ENCODE measurements at places on chromosomes 12 and 14.

DNA sequence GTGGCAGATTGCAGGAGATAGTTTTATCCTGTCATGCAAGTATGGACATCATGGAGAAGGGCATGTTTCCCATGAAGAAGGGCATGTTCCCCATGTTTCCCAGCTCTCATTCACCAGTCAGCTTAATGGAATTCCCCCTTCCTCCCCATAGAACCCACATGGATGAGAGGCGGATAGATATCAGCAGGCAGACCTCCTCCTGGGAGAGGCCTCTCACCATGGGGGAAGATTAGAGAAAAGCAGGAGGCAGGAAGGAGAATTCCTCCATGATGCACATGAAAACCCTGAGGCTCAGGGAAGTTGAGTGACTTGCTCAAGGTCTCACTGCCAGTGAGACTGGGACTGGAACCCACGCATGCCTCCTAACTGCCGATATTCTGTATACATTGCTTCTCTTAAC, 92.9 kb upstream of the FOXN3 start:
- no peak for DNase-seq

DNA sequence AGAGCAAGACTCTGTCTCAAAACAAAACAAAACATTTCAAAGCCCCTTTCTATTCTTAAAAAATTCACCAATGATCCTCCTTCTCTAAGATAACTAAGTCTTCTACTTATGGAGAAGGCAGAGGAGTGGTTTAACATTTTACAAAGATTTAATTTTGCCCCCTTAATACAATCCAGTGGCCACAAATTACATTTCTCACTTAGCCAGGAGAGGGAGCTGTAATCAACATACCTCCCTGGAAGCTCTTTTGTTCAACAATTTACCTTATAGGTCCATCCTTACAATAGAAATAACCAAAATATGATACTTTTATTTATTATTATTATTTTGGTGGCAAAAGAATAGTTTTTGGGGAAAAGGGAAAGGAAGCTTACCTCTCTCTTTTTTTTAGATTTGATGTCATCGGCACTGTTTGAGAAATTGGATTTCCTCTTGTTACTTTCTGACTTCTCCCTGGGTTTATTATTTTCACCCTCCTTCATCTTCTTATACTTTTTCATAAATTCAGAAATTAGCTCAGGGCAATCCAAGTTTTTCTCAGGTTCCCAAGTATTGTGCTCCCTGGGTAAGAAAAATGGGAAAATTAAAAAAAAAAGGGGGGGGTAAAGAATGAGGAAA, 28.1 kb downstream of the CBX5 start:
- no peak for DNase-seq

- no peak for DNase-seq
Measured at GRCh38 chr12:53231671-53231920, 413 bp downstream of the RARG start.

GRCh38 chr12:131345521-131346436, 365.1 kb upstream of the SFSWAP start:
- no peak for DNase-seq

- no peak for DNase-seq
Measured at GRCh38 chr12:111120578-111120977, 200.2 kb upstream of the MYL2 start.

DNA sequence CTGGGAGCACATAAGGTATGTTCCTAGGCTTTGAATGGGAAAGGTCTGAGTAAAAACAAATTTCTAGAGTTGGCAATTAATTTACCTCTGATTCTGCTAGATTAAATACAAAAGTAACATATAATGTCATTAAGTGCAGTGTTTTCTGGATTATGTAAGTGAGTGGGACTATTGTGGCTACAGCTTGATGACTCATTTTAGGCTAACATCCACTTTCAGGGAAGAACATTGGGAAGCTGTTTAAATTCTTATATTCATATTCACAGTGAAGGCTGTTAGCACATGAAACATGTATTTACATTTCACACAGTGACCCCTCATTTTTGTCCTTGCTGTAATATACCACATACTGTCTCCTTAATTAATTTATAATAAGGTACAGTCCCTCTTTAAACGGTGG, 13.2 kb upstream of the BMAL2 start:
- DNase-seq, result no peak

- no peak for DNase-seq
Measured at GRCh38 chr14:34436118-34436905, 25.7 kb downstream of the SPTSSA start.

GRCh38 chr14:53458368-53458814, 305.3 kb upstream of the DDHD1 start:
- DNase-seq, result no peak

GRCh38 chr14:50020799-50021198, 95.6 kb downstream of the VCPKMT start:
- no peak for DNase-seq

DNA sequence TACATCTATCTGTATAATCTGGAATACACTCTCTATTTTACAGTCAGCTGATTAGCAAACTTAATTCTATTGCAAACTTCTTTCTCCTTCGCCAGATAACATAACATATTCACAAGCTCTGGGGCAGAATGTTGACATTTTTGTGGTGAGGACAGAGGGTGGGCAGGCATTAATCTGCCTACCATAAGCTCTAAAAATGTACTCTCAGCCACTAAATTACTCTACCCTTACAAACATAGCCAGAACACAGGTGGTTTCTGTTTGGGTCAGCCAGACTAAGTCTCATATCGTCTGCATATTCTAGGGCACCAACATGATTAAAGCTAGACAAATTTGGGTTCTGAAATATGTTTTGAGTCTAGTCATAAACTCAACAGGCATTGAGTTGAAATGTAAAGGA, 90.1 kb downstream of the SLC6A15 start:
- DNase-seq, result no peak

GRCh38 chr12:97267594-97268202, 194.9 kb upstream of the RMST start:
- no peak for DNase-seq

- DNase-seq, result no peak
Measured at GRCh38 chr12:123085730-123086487, 65.0 kb downstream of the PITPNM2 start.

DNA sequence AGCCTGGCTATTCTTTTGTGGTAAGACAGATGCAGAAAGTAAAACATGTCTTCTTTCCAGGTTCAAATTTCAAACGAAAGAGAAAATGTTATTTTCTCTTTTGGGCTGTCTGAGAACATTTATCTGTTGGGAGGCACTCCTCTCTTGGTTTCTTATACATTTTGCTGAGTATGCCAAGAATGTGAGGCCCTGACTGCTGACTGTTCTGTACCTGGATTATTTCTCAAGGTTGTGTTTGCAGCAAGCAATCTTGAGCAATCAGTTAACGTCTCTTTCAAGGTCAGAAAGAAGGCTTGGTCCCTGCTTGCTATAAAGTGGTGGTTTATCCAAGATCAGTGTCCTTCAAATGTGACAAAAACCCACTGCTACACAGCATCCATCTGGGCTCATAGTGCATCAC, 9.8 kb downstream of the SSTR1 start:
- no peak for DNase-seq

- DNase-seq, result no peak
Measured at GRCh38 chr12:21483531-21483930, 17.9 kb downstream of the RECQL start.

DNA sequence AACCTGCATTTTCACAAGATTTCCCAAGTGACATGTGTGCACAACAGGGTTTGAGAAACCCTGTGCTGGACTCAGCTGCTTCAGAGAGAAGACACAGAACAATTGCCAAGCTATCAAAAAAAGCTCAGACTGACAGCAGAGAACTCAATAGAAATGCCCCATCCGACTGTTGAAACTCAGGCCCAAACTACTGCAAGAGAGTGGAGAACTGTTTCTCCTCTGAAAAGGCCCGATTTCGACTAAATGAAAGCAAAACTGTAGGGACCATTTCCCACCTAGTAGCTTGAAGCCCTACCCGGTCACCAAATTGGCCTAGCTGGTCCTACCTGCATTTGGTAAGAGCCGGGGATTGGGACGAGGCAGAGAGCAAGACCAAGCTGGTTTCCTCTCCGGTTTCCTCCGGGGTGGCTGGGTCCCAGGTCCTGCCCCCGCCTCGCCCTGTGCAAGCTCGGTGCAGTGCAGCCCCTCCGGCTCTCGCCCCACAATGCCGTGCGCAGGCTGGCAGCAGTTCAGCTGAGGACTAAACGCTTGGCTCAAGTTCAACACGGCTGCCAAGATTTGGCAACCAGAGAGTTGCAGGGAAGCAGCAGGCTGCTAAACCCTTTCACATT, 1180.6 kb downstream of the VRK1 start:
- DNase-seq, result peak; percentile 57

GRCh38 chr14:55884819-55885218, 233.4 kb upstream of the PELI2 start:
- no peak for DNase-seq

DNA sequence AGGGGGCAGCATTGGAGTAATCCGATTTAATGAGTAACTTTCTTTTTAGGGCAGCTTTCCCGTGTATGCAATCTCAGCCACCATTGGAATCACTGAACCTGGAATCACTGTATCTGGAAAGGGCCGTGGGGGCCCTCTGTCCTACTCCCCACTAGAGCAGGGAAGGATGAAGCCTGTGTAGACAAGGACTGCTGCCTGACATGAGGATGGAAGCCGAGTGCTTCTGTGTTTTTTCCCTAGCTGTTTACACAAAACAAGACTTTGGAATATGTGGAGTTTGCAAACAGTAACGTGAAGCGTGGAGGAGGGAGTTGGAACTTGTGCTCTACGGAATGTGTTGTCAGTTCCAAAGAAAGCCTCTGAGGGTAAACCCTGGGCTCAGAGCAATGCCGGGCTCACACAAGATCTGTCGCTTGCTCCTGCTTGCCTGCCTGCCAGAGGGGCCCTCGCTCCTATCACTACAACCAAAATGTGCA, 32.4 kb upstream of the HDAC7 start:
- DNase-seq, result no peak

DNA sequence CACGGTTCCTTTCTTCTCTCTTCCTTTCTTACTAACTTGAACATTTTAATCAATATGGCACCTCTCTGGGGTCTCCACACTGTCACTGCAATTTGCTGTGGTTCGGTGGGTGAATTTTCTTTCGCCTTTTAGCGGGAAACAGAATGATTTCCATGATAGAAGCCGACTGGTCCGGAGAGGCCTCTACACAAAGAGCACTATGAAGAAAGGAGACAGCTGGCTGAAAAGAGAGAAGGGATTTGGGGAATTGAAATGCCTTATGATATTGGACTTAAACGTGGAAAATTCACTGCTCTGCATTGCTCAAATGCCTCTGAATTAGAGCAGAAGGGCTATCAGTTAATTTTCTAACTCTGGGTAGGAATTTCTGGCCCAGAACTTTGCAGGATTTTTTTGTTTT, 55.9 kb downstream of the KCNA5 start:
- no peak for DNase-seq

DNA sequence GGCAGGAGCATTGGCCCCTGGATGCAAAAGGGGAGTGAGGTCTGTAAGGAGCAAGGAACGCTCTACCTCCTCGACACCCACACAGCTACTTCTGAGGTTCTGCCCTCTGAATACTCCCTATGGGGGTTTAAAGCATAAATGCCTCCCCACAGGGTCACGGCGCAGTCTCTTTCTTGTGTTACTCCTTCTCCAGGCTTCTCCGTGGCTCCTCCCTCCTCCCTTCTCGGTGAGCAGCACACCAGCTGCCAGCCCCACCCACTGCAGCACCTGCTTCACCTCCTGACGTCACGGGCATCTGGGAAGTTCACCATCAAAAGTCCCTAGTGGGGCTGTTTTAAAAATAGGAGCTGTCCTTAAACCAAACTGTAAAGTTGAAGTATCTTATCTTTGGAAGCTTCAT, 67.3 kb downstream of the SPTB start:
- peak; percentile 29 for DNase-seq

DNA sequence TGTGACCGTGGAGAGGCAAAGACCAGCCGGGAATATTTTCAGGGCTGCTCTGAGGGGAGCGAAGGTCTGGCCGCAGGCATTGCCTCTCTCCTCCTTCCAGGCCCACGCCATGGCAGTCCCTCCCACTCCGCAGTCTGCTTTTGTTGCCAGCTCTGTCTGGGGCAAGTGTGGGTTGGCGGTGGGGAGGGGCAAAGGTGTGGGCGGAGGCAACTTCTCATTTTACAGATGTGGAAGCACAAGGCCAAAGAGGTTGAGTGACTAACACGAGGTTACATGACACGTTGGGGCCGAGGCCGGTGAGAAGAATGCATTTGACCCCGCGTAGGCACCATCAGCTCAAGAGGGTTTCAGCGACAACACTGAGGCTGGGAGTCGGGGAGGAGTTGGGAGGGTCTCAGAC, 6.1 kb upstream of the FAIM2 start:
- no peak for DNase-seq

- DNase-seq, result no peak
Measured at GRCh38 chr12:104494137-104494792, 37.5 kb downstream of the CHST11 start.

GRCh38 chr14:47191700-47192099, 483.7 kb downstream of the MDGA2 start:
- DNase-seq, result no peak

- DNase-seq, result no peak
Measured at GRCh38 chr12:83462419-83462818, 775.7 kb downstream of the TMTC2 start.

DNA sequence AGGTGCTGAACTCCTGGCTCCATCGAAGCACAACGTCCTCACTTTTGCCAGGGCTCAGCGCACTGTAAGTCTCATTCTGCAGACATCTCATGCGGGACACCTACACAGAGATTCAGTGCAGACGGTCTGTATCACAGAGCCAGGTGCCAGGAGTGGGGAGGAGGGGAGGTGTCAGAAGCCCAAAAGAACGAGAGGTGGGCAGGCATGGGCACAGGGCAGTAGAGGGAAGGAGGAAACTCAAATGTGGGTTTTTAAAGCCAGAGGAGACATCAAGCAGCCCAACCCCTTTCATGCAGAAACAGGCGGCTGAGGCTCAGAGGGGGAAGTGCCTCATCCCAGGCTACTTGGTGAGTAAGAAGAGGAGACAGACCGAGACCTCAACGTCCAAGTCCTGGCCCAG, 2.5 kb upstream of the LPAR5 start:
- no peak for DNase-seq

GRCh38 chr12:82645414-82645813, 41.3 kb upstream of the TMTC2 start:
- no peak for DNase-seq

- DNase-seq, result no peak
Measured at GRCh38 chr14:68358500-68358899, 434.4 kb downstream of the ZFP36L1 start.

DNA sequence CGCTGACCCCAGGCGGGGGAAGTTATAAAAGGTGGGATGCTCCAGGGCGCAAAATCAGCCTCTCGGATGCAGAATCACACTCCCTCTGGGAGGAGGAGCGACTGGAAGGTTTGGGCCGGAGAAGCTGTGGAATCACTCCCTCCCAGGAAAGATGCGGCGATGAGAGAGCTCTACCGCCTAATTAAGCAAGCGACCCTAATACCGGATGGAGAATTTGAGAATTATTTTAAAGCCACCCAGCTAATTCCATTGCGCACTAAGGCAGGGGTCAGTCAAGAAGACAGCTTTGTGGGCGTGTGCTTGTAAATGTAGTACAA, 1.9 kb downstream of the COL2A1 start:
- no peak for DNase-seq

GRCh38 chr12:47949441-47950341, 13.7 kb upstream of the TMEM106C start:
- DNase-seq, result peak; percentile 11
